ENCODE measurements at places on chromosomes 12 and 14.

DNA sequence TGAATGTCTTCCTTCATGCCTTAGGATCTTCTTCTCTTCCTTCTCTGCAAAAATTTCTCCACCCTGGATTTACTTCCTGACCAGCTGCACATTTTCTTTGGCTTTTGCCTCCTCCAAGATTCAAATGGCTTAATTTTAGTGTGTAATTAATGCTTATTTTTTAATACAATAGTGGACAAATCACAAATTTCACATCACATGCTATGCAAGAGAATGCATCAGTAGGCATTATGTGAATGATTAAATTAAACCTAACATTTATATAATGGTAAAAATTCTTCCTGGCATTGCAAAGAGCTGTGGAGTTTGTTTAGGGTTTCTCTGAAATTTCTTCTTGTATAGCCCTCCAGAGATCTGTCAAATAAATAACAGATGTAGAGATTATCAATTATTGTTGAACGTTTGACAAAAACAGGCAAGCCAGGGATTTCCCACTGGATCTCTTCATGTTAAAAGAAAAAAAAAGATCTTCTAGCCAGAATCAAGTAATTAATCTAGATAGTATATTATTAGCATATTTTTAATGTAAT lies 84.4 kb downstream of the NAV3 start:
- DNase-seq = no peak

GRCh38 chr12:39081910-39082309 lies 176.5 kb upstream of the CPNE8 start:
- DNase-seq = no peak

GRCh38 chr14:83556746-83557453 lies 1973.0 kb upstream of the FLRT2 start:
- no peak for DNase-seq

GRCh38 chr12:100826323-100826722 lies 31.7 kb downstream of the ANO4 start:
- DNase-seq = no peak

- no peak for DNase-seq
Measured at GRCh38 chr14:78592616-78593219, 422.5 kb downstream of the NRXN3 start.

GRCh38 chr14:62710811-62711210 lies 334.4 kb downstream of the KCNH5 start:
- DNase-seq = no peak

DNA sequence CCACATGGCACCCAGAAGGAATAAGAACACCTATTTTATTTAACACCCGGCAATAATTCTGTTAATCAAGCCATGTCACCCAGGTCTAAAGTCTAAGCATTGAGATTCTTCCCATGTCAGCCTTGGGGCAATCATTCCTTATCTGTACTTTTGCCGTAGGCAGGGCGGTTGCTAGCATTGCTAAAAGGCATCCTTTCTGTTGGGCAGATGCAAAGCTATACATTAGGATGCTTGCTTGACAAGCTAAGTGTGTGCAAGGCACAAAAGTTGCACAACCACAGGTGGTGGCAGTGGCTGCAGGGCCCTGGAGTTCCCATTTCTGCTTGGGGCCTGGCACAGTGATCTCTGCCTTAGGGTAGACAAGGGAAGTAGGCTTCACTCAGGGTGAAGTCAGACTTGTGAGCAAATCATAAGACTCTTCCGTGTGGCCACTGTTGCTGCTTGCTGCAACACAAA lies 12.5 kb upstream of the GALNT6 start:
- DNase-seq = no peak

GRCh38 chr12:125068391-125068790 lies 3.2 kb downstream of the AACS start:
- DNase-seq = no peak

DNA sequence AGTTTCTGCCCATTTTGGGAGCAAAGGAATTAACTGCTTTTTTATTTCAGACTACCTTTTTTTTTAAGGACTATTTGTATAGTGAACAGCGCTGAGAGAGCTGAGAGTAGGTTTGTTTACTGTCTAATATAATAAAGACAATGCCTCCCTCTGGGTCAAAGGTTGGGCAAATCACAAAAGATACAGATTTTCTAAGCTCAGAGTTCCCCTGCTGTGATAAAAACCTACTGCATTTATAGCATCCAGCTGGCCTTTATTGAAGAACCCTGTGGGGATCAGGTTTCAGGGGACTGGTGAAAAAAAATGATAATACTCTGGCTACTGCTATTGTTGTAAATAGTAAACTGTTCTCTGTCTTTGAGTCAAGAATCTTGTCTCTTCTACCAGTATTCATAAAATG lies 28.7 kb downstream of the CCDC59 start:
- DNase-seq = no peak

GRCh38 chr12:460261-461230 lies 807 bp downstream of the B4GALNT3 start:
- no peak for DNase-seq

All from stimulated activated CD8-positive, alpha-beta memory T cell treated with anti-CD3 and anti-CD28 coated beads, Interleukin-15, amount 100 ng/mL, for 24 hours (primary cell).